ENCODE measurements at places on chromosomes 12 and 14.
A peak's percentile ranks its signal among the peaks of the same experiment; 100 is the strongest.

DNA sequence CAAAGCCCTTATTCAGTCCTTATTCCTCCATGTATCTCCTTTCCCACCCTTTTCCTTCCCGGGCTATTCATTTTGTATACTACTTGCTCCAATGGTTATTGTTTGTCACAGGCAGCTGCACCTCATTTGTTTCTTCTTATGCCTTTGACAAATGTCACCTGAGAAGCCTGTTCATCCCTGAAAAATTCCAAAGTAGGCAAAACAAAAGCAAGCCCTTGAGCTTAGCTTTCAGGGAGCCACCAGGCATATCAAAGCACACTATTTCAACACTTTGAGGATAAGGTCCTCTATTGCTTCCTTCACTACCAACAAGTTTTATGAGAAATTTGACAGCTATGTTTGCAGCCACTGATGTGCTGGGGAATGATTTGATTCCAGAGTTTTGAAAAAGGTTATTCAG lies 738.7 kb upstream of the LMO3 start:
- no peak for DNase-seq

DNA sequence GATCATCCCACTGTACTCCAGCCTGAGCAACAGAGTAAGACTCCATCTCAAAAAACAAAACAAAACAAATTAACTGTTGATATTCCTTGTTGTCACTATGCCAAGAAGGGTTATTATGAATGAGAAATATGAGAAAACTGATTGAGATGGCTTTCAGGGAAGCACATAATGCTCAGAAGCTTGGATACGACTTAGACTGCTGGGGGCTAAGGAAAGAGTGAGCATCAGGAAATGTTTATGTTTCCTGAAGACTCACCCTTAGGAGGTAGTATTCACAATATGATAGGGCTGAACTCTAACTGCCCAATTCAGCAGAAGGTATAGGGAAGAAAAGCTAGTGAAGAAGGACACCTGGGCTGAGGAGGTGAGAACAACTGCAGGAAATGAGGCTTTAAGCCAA lies 6.3 kb downstream of the STYK1 start:
- no peak for DNase-seq

DNA sequence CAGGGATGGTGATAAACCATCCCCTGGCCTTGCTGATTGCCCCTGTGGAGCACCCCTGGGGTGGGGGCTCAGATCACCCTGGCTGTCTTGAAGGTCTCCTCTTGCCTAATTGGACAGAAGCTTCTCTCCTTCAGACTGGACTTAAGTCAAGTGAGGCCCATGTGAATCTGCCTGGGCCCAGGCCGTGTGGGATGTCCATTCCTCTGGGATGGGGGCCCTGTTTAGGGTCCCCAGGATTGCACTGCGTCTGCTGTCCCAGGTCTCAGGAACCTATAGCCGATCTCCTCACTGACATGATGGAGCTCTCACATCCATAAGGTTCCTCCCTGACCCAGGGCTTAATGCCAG lies 20.2 kb downstream of the SERPINA1 start:
- no peak for DNase-seq

- DNase-seq = no peak
Observed at GRCh38 chr14:64082837-64083236, 211.3 kb downstream of the ESR2 start.

GRCh38 chr14:24252289-24253124 lies 10.1 kb upstream of the TINF2 start:
- DNase-seq = no peak

GRCh38 chr12:124967016-124967739 lies 21.8 kb downstream of the DHX37 start:
- no peak for DNase-seq

DNA sequence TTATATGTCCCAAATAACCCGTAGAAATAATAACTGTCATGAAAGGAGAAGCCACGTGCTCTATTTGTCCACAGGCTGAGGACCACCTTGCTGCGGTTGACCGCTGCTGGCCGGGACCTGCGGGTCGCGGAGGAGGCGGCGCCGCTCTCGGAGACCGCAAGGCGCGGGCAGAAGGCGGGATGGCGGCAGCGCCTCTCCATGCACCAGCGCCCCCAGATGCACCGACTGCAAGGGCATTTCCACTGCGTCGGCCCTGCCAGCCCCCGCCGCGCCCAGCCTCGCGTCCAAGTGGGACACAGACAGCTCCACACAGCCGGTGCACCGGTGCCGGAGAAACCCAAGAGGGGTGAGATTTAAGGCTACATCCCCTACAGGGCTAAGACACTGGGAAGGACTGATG lies 21.0 kb downstream of the RPGRIP1 start:
- DNase-seq = no peak

GRCh38 chr14:74557691-74558090 lies 54.3 kb downstream of the LTBP2 start:
- no peak for DNase-seq

DNA sequence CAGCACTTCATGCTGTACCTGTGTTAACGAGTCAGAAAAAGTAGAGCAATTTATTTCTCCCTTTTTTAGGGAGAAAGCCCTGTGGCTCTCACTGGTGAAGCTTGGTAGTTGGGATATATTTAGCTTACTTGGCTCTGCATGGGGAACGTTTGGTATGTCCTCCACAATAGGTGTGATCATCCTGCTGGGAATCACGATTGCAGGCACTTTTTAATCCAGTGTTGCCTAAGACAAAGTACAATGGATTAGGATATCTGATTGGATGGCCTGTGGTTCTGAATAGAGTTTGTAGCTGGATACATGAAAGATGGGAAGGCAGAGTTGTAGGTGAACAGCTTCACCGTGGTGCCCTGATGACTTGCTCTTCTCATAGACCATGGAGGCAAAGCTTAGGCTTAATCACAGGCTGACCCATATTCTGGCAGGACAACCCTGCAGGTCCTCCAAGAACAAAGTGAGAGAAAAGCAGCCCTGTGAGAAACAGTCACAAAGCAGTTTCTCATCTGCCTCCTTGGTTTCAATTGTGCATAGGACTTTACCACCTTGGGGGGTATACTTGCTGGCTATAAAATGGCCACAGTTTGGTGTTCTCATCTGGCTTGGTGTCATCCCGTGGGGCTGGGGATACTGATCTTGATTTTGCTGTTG lies 7.5 kb downstream of the RESF1 start:
- no peak for DNase-seq

DNA sequence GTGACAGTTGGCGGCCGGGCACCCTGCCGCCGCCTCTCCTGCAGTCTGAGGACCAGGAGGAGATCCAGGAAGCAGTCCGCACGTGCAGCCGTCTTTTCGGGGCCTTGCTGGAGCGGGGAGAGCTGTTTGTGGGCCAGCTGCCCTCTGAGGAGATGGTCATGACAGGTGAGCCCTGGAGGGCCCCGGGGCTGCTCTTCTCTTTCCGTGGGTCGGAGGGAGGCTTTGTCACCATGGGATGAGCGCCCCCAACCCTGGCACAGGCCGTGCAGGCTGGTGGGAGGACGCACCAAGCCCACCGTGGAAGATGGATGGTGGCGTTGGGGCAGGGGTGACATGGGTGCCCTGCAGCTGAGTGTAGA lies 532 bp downstream of the NOC4L start:
- DNase-seq = no peak

DNA sequence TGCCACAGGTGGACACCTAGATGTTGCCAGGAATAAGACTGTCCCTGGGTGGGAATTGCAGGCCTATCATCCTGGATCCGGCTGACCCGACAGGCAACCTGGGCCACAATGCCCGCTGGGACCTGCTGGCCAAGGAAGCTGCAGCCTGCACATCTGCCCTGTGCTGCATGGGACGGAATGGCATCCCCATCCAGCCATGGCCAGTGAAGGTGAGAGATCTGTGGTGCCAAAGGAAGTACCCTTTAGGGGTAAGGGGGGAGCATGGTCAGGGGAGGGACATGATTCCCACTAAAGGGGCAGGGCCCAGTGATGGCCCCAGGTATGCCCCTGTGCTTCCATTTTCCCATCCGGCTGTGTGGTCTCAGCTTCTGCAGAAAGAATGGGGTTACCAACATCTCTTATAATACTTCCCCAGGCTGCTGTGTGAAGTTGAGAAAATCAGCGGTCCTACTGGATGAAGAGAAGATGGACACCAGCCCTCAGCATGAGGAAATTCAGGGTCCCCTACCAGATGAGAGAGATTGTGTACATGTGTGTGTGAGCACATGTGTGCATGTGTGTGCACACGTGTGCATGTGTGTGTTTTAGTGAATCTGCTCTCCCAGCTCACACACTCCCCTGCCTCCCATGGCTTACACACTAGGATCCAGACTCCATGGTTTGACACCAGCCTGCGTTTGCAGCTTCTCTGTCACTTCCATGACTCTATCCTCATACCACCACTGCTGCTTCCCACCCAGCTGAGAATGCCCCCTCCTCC lies 8.6 kb upstream of the OAS2 start:
- no peak for DNase-seq

GRCh38 chr12:7709969-7710675 lies 1.1 kb upstream of the DPPA3 start:
- no peak for DNase-seq

GRCh38 chr12:131101703-131102492 lies 148.2 kb downstream of the ADGRD1 start:
- DNase-seq = no peak

GRCh38 chr14:100640471-100641273 lies 53.5 kb upstream of the BEGAIN start:
- DNase-seq = peak; percentile 60

- DNase-seq = no peak
Observed at GRCh38 chr12:63319386-63319785, 168.4 kb upstream of the AVPR1A start.

GRCh38 chr12:96514328-96514727 lies 25.0 kb downstream of the CFAP54 start:
- no peak for DNase-seq

- DNase-seq = no peak
Observed at GRCh38 chr14:78440356-78440894, 270.3 kb downstream of the NRXN3 start.

GRCh38 chr14:103001651-103002396 lies 55.5 kb downstream of the CDC42BPB start:
- no peak for DNase-seq

All from activated CD4-positive, CD25-positive, alpha-beta regulatory T cell (primary cell).